Stimulated activated CD8-positive, alpha-beta memory T cell treated with anti-CD3 and anti-CD28 coated beads, Interleukin-4, amount 100 ng/mL, for 48 hours (primary cell): ENCODE measurements at places on chromosomes 12 and 14.
A peak's percentile ranks its signal among the peaks of the same experiment; 100 is the strongest.

GRCh38 chr12:23887055-23887835, 62.2 kb downstream of the SOX5 start:
- no peak for DNase-seq

DNA sequence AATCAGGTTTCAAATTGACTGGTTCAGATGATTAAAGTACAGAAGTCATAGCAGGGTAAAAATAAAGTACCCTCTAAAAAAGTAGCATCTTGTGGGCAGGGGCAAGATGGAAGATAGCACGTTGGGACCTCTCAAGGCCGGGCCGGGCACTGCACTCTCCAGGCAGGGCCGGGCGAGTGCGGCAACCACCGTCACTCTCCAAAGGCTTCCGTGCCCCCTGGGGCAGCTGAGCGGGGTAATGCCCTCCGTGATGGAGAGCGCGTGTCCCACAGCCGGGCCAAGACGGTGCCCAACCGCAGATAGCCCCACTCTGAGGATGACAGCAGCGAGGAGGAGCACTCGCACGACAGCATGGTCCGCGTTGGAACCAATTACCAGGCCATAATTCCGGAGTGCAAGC, 8.6 kb upstream of the PLXNC1 start:
- no peak for DNase-seq

DNA sequence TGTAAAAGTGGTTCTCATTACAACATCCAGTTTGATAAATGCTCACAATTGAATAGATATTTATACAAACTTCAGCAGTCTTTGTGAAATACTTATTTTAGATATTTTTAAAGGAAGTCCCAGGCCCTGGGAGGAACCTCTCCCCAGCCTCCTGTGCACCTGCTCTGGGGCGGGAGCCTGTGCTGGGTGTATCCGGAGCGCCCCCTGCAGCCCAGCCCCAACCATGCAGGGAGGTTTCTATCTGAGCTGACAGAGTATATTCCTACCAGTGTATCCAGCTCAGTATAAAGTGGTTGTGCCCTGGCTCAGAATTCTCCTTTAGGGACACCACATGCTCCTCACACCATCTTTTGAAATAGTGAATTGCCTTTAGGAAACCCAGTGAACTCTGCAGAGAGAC, 851.8 kb downstream of the TMEM121 start:
- peak; percentile 59 for DNase-seq

DNA sequence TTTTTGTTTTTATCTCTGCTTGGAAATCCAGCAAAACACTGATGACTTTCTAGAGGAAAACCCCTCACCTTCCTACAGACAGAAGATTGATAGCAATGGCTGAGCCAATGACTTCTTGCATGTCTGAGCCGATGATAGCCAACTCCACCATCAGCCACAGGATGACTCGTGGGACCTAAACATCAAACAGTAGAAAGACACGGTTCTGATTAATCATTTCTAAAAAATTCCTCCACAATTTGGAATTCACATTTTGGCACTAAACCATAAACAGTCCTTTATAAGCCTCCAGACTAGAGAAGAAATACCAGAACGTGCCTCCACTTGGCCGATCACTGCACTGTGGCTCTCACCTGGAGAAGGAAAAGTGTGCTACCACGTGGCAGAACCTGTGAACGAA, 25.9 kb downstream of the SLC11A2 start:
- DNase-seq: no peak
